Lung microvascular endothelial cell (primary cell): ENCODE measurements at places on chromosomes 6 and 20. TPM values are rescaled to one million over a fixed set of nuclear protein-coding genes. Genes with fewer than 3 reads are reported as not detected.

The SNAP25 gene
- 0.22 TPM in 1 of 2 replicates, not detected in the other for total RNA-seq

The PGC gene
- not detected in 2 replicates for total RNA-seq

The SLC16A10 gene
- total RNA-seq: 0.20 TPM in 1 of 2 replicates, not detected in the other

The REM1 gene
- under 0.01 TPM in 1 of 2 replicates, not detected in the other for total RNA-seq

The NKX2-4 gene
- not detected in 2 replicates for total RNA-seq

The KCNK15 gene
- not detected in 2 replicates for total RNA-seq

The GHRH gene
- total RNA-seq: not detected in 2 replicates

The PRL gene
- total RNA-seq: not detected in 2 replicates

The BCAS4 gene
- total RNA-seq: 0.60 and 0.87 TPM in 2 replicates

The SRC gene
- total RNA-seq: 1.4 and 4.1 TPM in 2 replicates

The HSPA12B gene
- total RNA-seq: 8.7 and 9.9 TPM in 2 replicates

The VGLL2 gene
- not detected in 2 replicates for total RNA-seq
